CD4-positive, alpha-beta T cell (primary cell): ENCODE measurements at places on chromosomes 12 and 14. TPM values are rescaled to one million over a fixed set of nuclear protein-coding genes. Genes with fewer than 3 reads are reported as not detected.
A peak's percentile ranks its signal among the peaks of the same experiment; 100 is the strongest.

The KRT72 gene
- total RNA-seq: 83.4 TPM

The FAM222A gene
- 1.1 TPM for total RNA-seq

The CELA1 gene
- total RNA-seq: 0.85 TPM

The LALBA gene
- not detected for total RNA-seq

GRCh38 chr14:100246809-100247428 is 8.0 kb downstream of the YY1 start:
- DNase-seq: no peak

The CFAP54 gene
- total RNA-seq: 0.22 TPM

GRCh38 chr12:6551496-6552139 is 4.2 kb downstream of the IFFO1 start:
- DNase-seq: no peak

DNA sequence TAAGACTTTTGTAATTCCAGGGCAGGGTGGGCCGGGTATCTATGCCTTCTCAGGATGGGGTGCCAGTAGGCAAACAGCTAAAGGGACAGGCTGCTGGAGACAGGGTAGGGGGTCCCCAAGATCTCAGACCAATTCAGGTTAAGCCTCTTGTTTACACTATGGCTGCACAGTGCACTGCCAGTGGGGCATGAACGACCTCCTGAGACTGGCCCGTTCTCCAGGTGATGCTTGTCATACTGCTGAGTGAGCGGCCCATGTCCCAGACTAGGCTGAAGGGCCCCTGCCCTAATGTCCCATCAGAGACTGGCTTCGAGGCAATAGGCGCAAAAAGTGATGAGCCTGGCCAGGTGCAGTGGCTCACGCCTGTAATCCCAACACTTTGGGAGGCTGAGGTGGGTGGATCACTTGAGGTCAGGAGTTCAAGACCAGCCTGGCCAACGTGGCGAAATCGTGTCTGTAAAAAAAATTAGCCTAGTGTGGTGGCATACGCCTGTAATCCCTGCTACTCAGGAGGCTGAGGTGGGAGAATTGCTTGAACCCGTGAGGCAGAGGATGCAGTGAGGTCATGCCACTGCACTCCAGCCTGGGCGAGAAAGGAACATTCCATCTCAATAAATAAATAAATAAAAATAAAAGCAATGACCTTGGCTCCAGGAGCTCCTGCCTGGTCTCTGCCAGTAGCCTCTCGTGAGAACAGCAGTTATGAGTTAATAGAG is 12.6 kb downstream of the SLC25A29 start:
- DNase-seq: no peak

GRCh38 chr12:101172316-101172715 is 37.7 kb downstream of the SLC5A8 start:
- DNase-seq: no peak

The SLC8A3 gene
- not detected for total RNA-seq

- DNase-seq: no peak
These were observed 2.6 kb downstream of the CD9 start for GRCh38 chr12:6202846-6203245.

DNA sequence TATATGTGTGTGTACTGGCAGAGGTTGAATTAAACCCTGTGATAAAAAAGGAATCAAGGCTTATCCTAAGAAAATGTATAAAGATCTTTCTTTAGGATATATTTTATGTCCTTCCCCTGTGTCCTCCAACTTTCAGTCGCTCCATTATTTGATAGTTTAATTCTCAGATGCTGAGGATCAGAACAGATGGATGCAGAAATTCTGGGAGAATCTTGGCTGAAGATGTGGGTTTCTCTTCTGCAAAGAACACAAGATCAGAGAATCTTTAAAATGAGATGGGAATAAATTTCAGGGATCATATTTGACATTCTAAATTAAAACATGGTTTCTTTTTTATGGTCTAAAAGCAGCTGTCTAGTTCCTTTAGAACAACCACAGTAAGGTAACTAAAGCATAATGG is 37.9 kb downstream of the LRFN5 start:
- DNase-seq: no peak

DNA sequence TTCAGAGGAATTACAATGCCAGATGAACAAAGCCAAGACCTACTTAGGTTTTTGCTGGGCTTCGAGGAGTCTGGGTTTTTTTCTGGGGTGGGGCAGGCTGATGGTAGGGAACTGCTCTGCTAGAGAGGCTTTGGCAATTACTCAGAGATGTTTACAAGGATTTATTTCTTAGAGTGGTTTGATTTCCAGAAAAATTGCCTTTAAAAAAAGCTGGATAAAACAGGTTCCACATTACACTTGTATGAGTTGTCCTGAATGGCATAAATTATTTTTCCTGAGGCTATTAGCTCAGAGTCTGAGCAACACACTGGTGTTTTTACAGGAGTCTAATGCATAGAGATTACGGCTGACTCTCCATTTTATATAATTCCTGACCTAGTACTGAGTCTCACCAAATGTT is 118.5 kb upstream of the FRMD6 start:
- no peak for DNase-seq

DNA sequence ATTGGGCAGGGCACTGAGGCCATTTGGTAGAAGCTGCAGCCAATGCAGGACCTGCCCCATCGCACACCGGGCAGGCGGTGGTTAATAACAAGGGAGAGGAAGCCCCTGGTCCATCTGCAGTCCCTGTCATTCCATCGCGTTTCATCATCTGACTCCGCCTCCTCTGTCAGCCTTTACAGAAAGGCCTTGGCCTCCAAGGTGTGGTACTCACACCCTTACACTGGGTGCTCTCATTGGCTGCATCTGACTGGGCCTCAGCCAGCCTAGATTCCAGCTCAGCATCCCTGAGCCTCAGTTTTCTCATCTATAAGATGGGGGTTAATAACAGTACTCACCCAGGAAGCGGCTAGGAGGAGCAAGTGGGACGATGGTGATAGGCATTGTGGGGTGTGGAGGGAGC is 14.7 kb upstream of the HHIPL1 start:
- no peak for DNase-seq

GRCh38 chr12:120713861-120714482 is 3.7 kb downstream of the UNC119B start:
- peak; percentile 83 for DNase-seq

DNA sequence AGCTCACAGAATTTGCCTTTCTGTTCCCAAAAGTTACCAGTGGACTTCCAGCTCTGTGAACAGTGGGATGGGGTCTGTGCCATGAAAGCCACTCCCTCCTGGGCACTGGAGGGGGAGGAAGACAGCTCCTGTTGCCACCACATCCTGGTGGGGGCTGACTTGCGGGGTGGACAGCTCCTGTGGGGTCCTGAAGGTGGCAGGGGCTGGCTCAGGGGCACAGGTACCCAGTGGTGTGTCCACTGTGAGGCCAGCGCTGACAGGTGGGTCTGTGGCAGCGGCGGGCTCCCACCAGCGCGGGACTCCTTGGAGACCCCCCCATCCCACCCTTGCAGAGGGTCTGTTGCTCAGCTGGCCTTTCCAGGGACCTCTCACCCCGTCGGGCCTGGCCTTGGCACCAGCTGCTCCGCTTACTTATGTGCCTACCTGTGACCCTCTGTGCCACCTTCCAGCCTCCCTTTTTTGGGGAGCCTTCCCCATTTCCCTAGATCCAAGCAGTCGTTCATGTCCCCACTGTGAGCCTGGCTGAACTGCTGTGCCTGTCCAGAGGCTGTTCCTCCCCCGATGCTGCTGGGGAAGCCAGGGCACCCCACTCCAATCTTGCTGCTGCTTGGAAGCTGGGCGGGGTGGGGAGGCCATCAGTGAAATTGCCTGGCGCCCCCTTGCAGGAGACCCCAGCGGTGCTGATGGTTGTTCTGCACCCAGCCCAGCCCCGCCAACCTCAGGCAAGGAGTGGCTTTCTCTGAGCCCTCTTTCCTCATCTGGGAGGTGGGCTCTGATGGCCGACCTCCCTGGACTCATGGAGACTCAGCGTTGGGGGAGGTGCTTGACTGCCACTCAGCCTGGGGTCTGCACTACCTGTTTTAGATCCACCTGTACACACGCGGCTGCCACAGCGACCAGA is 2.2 kb downstream of the TEDC1 start:
- no peak for DNase-seq

The ERBB3 gene
- total RNA-seq: 0.47 TPM

DNA sequence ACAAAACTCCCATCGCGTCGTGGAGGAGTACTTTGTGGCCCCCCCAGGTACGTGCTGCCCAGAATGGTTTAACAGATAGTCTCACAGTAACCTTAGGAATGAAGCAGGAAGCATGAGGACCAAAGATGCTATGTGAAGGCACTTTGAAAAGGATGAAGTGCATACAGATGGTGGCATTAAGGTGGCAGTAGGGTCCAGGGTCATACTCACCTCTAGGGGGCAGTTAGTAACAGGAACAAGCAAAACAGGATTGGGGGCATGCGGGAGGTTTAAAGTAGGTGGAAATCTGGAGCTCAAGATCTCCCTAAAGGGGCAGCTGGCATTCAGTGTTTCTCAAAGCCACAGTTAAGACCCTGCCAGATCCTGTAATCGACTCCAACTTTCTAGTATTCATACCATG is 10.9 kb downstream of the GATC start:
- no peak for DNase-seq

The LTA4H gene
- total RNA-seq: 43.0 TPM

DNA sequence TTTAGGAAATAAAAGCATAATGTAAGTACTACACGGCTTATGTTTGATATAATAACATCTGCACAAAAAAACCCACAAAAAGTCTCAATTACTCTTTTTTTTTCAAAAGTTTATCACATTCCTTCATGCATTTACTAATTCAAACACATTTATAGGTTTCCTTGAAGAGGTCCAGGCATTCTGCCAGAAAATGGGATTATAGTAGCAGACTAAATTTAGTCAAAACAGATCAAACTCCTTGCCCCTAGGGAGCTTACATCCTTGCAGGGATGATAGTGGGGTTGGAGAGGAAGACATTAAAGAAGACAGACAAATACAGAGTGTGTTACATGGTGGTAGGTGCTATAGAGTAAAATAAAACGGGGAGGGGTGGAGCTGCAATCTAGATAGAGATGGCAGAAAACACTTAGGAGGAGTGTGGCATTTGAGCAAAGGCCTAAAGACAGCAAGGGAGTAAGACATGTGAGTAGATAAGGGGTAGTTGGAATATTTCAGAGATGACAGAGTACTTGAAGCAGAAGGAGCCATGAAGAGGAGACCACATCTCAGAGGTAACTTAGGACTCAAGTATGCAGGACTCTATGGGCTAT is 266.9 kb downstream of the PPFIA2 start:
- DNase-seq: no peak

The DEGS2 gene
- not detected for total RNA-seq

DNA sequence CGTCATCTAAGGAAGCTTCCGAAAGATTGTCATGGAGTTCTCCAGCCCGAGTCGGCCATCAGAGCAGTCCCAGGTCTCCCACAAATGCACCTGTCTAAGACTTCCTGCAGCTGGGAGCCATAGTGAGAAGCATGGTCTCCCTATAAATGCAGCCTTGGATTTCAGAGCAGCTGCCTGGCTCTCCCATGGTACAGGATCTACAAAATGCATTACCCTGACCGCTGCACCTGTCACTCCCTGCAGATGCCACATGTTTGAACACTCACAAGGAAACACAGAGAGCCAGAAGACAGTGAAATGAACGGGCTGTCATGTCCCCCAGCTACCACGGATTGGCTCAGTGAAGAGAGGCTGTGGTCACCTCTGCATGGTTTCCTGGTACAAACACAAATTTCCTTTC is 702.7 kb downstream of the MED13L start:
- no peak for DNase-seq

- DNase-seq: no peak
These were observed 192.8 kb downstream of the BCL11B start for GRCh38 chr14:99079061-99079727.

The TPH2 gene
- not detected for total RNA-seq

GRCh38 chr12:15336768-15337553 is 14.7 kb downstream of the PTPRO start:
- no peak for DNase-seq

GRCh38 chr14:67533754-67534085 is 630 bp downstream of the PLEKHH1 start:
- no peak for DNase-seq

- DNase-seq: no peak
These were observed 10.9 kb upstream of the TC2N start for GRCh38 chr14:91878274-91878673.

- DNase-seq: no peak
These were observed 486.2 kb downstream of the NELL2 start for GRCh38 chr12:44389896-44390295.

The CAPS2 gene
- 1.9 TPM for total RNA-seq

DNA sequence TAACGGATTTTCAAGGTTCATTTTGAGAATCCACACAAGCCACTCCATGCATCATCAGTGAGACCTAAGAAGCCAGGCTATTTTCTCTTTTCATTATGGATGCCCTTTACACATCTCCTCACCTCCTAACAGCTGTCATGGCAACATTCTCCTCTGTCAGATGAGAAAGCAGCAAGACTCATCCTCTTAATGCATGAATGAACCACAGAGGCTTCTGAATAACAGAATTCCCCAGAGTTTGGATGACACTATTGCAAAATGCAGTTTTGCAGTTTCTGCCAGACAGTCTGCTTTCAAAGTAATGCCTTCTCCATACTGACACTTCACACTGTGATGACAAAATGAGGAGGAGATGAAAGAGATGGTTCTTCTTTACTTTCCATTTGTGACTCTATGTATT is 286.7 kb upstream of the GRIP1 start:
- no peak for DNase-seq

DNA sequence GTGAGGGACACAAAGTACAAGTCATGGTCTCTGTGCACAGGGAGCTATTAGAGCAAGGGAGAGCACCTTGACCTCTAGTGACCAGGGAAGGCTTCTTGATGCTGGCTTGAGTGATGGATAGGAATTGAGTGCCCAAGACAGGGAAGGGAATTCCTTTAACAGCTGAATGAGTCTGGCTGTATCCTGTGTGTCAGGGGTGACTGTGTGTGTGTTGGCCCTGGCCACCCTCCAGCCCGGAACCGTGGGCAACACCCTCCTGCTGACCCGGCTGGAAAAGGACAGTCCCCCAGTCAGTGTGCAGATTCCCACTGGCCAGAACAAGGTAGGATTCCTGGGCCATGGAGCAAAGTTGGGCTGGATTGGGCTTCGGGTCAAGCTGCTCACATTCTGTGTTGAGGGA is 5.5 kb upstream of the PFDN5 start:
- DNase-seq: no peak

- no peak for DNase-seq
These were observed 79.7 kb downstream of the FGD4 start for GRCh38 chr12:32478858-32479725.

GRCh38 chr12:24231298-24231697 is 281.8 kb upstream of the SOX5 start:
- DNase-seq: no peak

- DNase-seq: no peak
These were observed 15.5 kb downstream of the ARF6 start for GRCh38 chr14:49908433-49908782.

DNA sequence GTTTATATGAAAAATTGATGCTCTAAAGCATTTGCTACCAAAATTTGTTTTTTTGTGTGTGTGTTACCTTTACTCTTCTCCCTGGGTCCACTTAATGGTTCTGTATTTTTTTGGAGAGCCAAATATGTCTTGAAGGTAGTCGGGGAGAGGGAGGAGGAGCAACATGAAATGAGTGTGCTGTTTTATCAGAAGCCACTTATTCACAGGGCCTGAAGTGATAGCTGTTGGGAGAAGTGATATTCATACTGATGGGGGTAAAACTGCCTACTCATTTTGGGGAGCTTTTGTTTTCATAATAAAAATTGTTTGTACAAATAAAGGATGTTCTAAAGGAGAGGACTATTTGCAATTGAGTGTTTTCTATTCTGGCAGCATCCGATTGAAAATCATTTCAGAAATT is 29.2 kb downstream of the CRADD start:
- no peak for DNase-seq

The HOXC13 gene
- not detected for total RNA-seq

- DNase-seq: no peak
These were observed 12.3 kb upstream of the C12orf71 start for GRCh38 chr12:27094726-27095125.

- no peak for DNase-seq
These were observed 250.1 kb upstream of the PRKD1 start for GRCh38 chr14:30177781-30178180.
